ENCODE measurements at places on chromosomes 5 and 9. TPM values are rescaled to one million over a fixed set of nuclear protein-coding genes. Genes with fewer than 3 reads are reported as not detected.
A peak's percentile ranks its signal among the peaks of the same experiment; 100 is the strongest.

Gene PCDHB14
- 3.4 TPM for total RNA-seq

Gene REEP2
- 1.8 TPM for total RNA-seq

Gene GALT
- total RNA-seq: 33.2 TPM

- DNase-seq: peak; percentile 75
- no peaks in the 10 kb centered on the region for H3K27me3 ChIP-seq
- H3K27ac ChIP-seq: peak overlapping the region; percentile 66
- no peaks in the 10 kb centered on the region for H3K36me3 ChIP-seq
- peaks cover 85% of the 10 kb centered on the region for H3K4me1 ChIP-seq
These were observed 4.2 kb downstream of the WWC1 start for GRCh38 chr5:168295574-168296201.

Gene BAAT
- 1.0 TPM for total RNA-seq

Gene PCDHGA10
- 5.4 TPM for total RNA-seq

DNA sequence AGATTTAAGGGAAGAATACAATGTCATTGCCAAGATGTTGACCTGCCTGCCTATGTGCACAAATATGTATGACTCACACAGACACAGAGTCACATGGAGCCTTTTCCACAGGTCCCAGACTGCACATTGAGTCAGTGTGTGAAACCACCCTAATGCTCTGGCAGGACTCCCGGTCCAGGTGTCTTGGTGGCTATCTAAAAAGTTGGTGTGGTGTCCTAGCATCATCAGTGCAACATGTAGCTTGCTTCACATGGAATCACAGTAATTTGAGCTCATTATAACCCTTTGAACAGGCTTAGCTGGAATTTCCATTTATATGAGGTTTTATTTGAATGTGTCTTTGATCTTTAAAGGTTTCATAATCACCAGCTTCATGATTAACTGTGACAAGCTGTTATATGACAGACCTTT lies 10.7 kb downstream of the IFNA5 start:
- peak; percentile 19 for DNase-seq
- H3K36me3 ChIP-seq: no peaks in the 10 kb centered on the region
- H3K4me3 ChIP-seq: no peak overlapping the region
- H3K27me3 ChIP-seq: no peaks in the 10 kb centered on the region

DNA sequence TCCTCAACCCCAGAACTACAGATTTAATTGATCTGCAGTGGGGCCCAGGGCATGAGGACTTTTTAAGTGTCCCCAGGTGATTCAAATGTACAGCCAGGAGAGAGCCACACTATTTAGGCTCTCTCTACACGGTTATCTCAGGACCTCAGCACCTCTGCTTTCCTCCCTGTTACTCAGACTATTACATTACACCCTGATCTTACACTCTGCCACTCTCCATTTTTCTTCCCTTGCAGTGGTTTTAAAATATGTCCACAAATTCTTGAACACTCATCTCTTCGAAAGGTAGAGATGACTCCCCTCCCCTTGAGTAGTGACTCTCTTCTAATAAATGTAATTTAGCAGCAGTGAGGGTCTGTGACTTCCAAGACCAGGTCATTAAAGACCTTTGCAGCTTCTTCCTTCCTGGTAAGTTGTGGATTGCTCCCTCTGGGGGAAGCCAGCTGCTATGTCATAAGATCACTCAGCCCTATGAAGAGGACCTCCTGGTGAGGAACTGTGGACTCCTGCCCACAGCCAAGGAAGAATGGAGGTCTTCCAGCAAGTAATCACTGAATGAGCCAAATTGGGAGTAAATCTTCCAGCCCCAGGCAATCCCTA lies 87.5 kb upstream of the SSBP2 start:
- H3K27ac ChIP-seq: no peak overlapping the region
- no peak overlapping the region for H3K4me3 ChIP-seq
- peak; percentile 31 for DNase-seq
- no peaks in the 10 kb centered on the region for H3K27me3 ChIP-seq
- H3K36me3 ChIP-seq: no peaks in the 10 kb centered on the region

Gene ST6GALNAC4
- 63.8 TPM for total RNA-seq

DNA sequence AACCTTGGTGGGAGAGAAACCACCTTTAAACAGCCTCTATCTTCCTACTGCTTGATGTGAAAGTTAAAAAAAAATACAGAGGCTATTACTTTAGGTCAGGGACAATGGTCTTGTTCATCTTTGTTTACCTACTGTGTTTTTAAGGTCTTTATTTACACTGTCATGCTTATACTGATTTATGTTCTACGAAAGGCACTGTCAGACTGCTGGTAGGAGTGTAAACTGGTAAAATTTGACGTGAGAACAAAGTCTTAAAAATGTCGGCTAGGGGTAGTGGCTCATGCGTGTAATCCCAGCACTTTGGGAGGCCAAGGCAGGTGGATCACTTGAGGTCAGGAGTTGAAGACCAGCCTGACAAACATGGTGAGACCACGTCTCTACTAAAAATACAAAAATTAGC lies 42.1 kb upstream of the ELOVL7 start:
- no peak overlapping the region for H3K27ac ChIP-seq
- no peaks in the 10 kb centered on the region for H3K27me3 ChIP-seq
- DNase-seq: no peak
- no peak overlapping the region for H3K4me3 ChIP-seq
- H3K36me3 ChIP-seq: no peaks in the 10 kb centered on the region

Gene PURA
- total RNA-seq: 29.1 TPM

- no peak overlapping the region for H3K27ac ChIP-seq
- no peak overlapping the region for H3K4me3 ChIP-seq
- peak; percentile 35 for DNase-seq
- no peaks in the 10 kb centered on the region for H3K4me1 ChIP-seq
- H3K36me3 ChIP-seq: no peaks in the 10 kb centered on the region
These were observed 9.6 kb downstream of the STK10 start for GRCh38 chr5:172178301-172178987.

DNA sequence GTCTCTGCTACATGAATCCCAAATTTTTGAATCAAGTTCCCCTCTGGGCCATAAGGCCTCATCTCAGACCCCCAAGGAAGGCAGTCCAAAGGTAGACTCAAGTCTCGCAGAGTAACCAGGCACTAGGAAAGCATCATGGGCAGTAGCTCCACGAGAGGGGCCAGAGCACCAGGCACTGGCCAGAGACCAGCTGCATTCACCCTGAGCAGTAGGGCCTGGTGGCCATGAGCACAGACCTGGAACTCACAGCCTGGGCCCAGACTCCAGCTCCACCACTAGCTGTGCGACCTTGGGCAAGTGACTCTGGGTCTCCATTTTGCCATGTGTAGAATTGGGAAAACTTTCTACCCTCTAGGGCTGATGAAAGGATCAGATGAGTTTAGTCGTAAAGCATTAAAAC lies 28.5 kb downstream of the NANS start:
- H3K4me1 ChIP-seq: peaks cover 5% of the 10 kb centered on the region
- H3K27ac ChIP-seq: no peak overlapping the region

Gene GABRA6
- not detected for total RNA-seq

Gene PDE6A
- total RNA-seq: not detected

DNA sequence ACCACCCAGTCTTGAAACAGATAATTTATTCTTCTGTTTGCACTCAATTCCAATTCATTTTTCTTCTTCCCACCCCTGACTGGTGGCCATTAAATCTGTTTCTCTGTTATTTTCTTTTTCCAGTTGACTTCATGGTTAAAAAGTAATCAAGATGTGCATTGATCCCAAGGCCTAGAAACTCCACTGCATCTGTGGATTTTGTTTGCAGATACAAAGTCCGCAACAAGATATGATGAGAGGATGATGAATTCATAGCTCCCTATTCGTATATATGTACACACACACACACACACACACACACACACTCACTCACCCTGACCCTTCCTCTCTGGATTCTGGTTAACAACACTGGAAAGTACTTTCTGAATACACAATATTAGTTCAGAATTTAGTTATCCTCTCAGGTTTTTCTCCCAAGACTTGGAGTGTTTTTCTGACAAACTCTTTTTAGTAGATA lies 52.4 kb downstream of the CD180 start:
- H3K4me3 ChIP-seq: no peak overlapping the region
- no peaks in the 10 kb centered on the region for H3K27me3 ChIP-seq
- DNase-seq: no peak

DNA sequence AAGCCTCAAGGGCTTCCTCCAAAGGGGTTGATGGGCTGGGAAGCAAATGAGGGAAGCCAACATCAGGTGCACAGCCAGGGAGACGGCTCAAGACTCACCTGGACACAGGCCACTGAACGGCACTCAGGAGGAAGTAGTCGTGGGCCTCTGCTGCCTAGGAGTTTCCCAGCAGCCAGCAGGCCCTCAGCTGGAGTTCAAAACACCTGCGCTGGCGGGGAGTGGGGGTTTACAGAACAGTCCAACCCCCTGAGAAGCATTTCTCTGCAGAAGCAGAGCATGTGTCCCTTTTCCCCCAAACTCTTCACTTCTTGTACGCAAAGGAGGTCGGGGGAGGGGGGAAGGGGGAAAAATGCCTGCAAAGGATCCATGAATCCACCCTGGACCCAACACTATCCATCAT lies 2.3 kb downstream of the WHRN start:
- no peak overlapping the region for H3K4me3 ChIP-seq
- no peaks in the 10 kb centered on the region for H3K27me3 ChIP-seq
- H3K36me3 ChIP-seq: no peaks in the 10 kb centered on the region
- peak; percentile 57 for DNase-seq

DNA sequence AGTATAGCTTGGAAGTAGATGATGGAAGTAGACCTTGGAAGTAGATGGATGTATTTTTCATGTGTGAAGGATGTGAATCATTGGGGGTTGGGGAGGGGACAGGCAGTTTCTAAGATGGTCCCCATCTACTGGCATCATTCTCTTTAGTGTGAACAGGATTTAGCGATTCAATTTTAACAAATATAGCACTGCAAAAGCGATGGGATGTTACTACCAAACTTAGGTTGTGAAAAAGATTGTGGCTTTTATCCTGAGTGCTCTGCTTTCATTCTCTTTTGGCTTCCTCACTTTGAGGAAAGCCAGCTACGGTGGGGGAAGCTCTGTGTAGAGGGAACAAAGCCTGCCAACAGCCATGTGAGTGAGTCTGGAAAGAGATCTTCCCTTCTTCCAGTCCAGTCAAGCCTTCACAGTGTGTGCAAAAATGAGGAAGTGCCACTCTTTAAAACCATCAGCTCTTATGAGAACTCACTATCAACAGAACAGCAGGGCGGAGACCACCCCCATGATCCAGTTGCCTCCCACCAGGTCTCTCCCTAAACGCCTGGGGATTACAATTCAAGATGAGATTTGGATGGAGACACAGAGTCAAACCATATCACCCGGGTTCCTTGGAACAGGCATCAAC lies 441.4 kb downstream of the SH3GL2 start:
- no peak for DNase-seq
- no peaks in the 10 kb centered on the region for H3K36me3 ChIP-seq
- no peaks in the 10 kb centered on the region for H3K4me1 ChIP-seq

DNA sequence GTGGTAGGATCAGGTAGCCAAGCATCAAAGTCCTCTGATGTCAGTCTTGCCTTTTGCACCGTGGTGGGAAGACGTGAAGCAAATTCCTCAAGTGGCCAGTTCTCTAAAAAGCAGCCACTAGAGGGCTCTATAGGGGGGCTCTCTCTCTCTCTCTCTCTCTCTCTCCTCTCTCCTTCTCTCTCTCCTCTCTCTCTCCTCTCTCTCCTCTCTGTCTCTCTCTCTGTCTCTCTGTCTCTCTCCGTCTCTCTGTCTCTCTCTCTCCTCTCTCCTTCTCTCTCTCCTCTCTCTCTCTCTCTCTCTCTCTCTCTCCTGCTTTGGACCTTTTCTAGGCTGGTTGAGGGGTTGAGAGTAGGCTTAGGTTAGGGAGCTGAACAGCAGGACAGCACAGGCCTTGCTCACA lies 13.9 kb upstream of the OSMR start:
- H3K4me3 ChIP-seq: no peak overlapping the region
- no peak overlapping the region for H3K27ac ChIP-seq
- no peak for DNase-seq
- H3K27me3 ChIP-seq: no peaks in the 10 kb centered on the region
- H3K4me1 ChIP-seq: no peaks in the 10 kb centered on the region
- H3K36me3 ChIP-seq: no peaks in the 10 kb centered on the region

Data from body of pancreas (tissue), 4 donors.